Fibroblast of skin of left quadriceps (primary cell): ENCODE measurements at places on chromosomes 5 and 9.

- DNase-seq = no peak
These were observed 1.8 kb downstream of the HCN1 start for GRCh38 chr5:45694255-45694814.

GRCh38 chr5:56517011-56517416 lies 283.9 kb upstream of the ANKRD55 start:
- DNase-seq = no peak

DNA sequence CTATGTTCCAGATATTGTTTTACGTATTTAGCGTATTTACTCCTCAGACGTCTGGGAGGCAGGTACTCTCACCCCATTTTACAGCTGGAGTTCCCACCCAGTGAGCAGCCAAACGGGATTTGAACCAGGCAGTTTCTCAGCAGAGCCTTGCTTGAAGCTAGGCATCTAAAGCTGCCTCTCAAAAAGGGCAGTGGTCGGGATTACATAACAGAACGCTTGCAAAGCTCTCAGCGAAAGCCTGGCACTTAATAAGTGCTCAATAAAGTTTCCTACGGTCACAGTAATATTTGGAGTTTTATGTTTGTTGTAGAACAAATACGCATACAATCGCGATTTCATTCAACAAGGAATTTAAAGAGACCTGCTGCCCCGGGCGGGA lies 286 bp upstream of the BSPRY start:
- no peak for DNase-seq

- no peak for DNase-seq
These were observed 63.9 kb downstream of the SERINC5 start for GRCh38 chr5:80191991-80192398.

DNA sequence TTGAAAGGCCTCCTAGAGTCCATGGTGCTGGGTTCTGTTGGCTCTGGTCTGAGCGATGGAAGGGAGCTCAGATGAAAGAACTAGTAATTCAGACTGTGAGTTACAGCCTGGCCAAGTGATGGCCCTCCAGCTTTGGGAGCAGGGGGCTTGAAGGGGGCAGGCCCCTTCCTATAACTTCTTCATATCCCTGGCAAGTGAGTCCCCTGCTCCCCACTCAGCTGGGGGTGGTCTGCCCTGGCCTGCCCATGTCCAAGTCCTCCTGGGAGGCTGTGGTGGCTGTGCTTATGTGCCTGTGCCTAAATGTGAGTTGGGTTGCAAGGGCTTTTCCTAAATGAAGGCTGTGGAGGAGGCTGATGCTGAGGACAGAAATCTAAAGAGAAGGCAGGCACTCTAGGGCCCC lies 80.1 kb downstream of the MACROH2A1 start:
- DNase-seq = no peak

- no peak for DNase-seq
These were observed 166.7 kb downstream of the SAXO1 start for GRCh38 chr9:18866121-18866831.

GRCh38 chr5:141657937-141658545 lies 6.8 kb upstream of the FCHSD1 start:
- DNase-seq = peak; percentile 62
